Lung microvascular endothelial cell (primary cell): ENCODE measurements at places on chromosomes 3 and 15.

DNA sequence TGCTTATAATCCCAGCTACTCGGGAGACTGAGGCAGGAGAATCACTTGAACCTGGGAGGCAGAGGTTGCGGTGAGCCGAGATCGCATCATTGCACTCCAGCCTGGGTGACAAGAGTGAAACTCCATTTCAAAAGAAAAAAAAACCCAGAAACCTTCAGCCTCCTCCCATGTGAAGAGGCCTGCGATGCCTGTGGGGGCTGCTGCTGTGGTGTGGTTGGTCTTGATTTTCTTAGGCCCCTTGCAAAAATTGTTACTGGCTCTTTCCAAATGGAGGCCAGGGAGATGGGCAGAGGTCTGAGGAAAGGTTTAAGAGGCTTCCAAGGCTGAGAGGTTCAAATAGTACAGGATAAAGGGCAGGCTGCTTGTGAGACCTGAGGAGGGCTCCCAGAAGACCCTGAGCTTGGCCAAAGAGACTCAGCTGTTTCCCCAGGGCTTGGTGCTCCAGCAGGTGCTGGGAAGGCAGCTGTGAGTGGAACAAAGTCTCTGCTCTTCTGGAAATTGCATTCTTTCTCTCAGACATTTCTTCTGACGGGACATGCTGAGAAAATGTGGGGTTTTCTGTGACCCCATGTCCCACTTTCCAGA, 18.4 kb downstream of the GCSAM start:
- DNase-seq, result no peak

DNA sequence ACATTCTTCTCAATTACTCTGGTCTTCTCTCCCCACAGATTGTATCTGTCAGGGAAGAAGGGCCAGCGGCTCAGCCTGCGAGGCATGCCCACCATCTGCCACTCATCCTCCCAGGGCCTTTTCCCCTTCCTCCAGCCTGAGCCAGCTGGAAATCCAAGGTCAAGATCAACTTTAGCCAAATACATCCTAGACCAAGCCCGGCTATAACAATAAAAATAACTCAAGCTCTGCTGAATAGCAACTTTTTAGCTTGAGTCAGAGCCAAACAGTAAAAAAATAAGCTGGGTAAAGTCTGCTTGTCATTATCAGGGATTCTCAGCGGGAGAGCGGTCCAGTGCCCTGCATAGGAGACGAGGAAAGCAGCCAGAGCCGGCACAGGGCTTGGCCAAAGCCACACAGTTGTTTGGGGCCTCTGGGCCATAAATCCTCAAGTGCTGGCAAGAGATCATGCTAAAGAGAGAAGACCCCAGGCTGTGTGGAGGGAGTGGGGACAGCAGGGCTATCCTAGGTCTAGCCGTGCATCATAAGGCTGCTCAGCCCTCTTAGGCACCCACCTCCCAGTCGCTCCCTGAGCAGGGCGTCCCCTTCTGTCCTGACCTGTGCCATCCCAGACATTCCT, 76.2 kb upstream of the HERC1 start:
- DNase-seq, result peak; percentile 58

DNA sequence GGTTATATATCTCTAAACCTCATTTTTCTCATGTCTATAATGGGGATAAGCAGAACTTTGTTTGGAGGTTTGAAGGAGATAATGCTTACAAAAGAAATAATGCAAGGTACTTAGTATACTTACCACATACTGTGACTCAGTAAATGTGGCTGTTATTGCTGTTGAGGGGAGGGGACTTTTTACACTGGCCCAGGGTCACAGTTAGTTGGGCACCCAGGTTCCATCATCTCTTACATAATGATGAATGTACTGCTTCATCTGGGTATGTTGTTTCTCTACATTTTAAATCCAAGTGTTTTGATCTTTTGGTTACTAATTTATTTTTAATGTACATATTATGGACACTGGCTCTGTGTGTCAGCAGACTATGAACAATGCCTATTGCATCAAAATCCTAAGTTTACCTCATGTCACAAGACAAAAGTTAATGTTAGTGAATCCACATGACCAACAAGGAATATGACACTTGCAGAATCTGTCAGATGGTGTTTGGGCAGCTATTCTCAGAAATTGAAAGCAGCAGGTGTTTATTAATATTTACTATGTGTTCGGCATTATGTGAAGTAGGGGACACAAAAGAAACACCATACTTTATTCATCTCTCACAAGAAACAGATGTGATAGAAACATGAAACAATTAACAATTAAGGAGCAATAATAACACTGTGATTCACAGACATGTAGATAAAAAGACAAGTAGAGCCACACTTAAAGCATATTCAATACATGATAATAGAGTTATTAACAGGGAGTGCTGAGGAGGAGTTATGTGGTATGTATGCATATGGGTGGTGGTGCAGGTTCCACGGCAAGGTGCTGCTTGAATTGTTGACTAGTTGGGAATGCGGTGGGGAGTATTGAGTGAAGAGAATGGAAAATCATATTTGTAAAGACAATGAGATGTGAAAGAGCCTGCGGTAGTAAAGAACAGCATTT, 109.7 kb downstream of the GALK2 start:
- DNase-seq, result no peak

- peak; percentile 28 for DNase-seq
Measured at GRCh38 chr3:67018789-67019526, 20.9 kb downstream of the KBTBD8 start.

GRCh38 chr15:29822100-29822683, at the start of gene TJP1:
Gene TJP1 (minus strand): TSS chr15:29822468. CDS start chr15:29822028, 440 bp downstream.
- DNase-seq, result peak; percentile 83

- no peak for DNase-seq
Measured at GRCh38 chr3:50577348-50577747, 8.0 kb downstream of the HEMK1 start.

GRCh38 chr3:67653425-67654098, 850 bp downstream of the SUCLG2 start:
- no peak for DNase-seq

- DNase-seq, result no peak
Measured at GRCh38 chr15:81948751-81949150, 97.1 kb downstream of the MEX3B start.

DNA sequence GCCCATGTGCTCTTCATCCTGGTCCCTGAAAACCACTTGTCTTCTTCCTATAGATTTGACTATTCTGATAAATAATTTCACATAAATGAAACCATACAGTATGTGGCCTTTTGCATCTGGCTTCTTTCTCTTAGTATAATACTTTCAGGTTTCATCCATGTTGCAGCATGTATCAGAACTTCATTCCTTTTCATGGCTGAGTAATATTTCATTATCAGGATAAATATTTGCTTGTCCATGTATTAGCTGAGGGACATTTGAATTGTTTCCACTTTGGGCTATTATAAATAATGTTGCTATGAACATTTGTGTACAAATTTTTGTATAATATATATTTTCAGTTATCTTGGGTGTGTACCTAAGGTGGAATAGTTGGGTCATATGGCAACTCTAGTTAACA, 29.8 kb upstream of the AEN start:
- no peak for DNase-seq

DNA sequence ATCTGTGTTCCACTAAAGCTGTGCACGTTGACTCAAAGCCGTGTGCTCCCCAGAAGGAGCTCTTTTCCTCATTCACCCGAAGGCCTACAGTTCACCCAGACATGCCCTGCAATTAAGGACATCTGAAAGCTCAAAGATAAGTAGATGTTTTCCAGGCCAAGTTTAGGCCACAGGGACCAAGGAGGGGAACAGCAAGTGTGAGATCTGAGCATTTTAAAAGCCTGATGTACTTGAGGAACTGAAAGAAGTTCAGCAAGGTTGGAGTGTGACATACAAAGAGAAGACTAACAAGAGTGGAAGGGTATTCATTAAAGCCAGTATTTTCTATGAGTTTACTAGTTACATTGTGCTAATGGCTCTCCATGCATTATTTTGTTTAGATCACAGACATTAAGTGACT, 68.0 kb downstream of the CASR start:
- no peak for DNase-seq

DNA sequence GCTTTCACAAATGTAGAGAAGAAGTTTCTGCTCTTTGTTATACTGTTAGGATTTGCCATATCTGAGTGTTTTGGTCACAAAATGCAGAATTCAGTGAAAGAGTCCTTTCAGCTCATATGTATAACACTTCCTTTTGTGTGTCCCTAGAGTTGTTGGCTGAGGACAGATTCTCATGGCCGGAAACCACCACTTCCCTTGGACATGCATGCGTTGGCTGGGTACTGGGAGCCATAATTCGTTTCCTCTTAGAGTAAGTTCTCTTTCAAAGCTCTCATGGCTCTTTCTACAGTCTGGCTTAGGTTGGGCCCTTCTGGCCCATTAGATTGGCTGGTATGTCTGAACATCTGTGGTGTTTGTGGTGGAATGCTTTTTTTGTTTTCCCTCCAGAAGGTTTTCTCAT, 298.5 kb downstream of the DIPK2A start:
- no peak for DNase-seq

- DNase-seq, result no peak
Measured at GRCh38 chr15:24823473-24823872, 131.3 kb upstream of the SNRPN start.

DNA sequence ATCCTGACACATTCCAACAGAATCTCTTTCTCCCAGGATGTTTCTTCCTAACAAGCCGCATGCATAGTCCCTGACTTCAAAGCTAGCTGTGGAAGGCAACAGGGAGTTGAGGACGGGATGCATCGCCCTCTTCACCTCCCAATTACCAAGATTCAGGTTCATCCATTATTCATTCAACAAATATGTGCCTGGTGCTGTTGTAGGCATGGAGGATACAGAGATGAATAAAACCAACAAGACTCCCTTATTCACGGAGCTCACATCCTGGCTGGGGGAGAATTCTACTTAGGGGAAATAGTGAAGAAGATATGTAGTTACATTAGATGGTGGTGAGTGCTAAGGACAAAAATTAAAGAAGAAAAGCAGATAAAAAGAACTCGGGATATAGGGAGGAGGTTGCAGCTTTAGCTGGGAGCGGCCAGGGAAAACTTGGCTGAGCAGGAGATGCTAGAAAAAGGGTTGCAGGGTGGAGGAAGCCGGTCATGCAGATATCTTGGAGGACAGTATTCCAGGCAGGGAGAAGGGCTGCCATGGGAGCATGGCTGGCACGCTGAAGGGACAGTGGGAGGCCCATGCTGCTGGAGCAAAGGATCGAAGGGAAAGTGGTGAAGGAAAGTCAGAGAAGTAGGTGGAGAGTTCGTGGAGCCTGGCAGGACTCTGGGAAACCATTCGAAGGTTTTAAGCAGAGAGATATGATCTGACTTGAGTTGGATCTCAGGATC, 5.0 kb downstream of the ITGB5 start:
- DNase-seq, result no peak

GRCh38 chr3:183388213-183388895, 40.1 kb downstream of the MCF2L2 start:
- DNase-seq, result no peak

DNA sequence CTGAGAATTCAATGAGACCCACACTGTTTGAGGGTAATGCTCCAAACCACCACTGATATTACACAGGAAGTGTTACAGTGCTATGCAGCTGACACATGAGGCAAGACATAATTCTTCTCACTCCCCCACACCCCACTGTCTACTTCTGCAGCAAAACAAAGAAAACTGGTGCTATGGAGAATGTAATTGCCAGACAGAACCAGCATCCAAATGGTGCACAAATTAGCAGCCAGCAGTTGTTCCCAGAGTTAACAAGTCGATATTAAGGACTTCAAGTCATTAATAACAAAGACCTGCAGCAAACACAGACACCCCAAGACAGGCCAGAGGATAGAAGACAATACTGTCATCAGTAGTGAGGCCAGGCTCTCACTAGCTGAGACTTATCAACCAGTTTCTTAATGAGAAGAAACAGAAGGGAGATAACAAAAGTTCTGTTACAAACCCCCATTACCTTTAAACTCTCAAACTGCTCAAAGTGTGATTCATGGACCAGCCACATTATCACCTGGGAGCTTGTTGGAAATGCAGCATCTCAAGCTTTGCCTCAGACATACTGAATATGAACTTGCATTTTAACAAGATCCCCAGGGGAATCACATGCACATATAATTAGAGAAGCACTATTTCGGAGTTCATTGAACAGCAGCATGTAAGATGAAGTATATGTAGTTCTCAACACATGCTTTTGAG, 58.7 kb upstream of the FNDC3B start:
- peak; percentile 53 for DNase-seq

DNA sequence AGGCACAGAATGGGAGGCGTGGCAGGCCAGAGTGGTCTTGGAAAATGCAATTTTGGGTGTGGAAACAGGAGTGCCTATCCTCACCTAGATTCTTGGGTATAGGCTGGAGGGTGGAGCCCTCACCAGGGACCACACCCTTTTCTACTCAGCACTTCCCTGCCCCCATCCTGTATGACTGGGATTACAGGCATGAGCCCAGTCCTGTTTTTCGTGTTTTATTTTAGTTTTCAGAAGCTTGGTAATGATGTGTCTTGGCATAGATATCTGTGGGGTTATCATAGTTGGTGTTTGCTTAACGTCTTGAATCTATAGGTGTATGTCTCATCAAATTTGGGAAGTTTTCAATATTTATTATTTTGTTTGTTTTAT, 248.7 kb upstream of the CBLB start:
- DNase-seq, result no peak

DNA sequence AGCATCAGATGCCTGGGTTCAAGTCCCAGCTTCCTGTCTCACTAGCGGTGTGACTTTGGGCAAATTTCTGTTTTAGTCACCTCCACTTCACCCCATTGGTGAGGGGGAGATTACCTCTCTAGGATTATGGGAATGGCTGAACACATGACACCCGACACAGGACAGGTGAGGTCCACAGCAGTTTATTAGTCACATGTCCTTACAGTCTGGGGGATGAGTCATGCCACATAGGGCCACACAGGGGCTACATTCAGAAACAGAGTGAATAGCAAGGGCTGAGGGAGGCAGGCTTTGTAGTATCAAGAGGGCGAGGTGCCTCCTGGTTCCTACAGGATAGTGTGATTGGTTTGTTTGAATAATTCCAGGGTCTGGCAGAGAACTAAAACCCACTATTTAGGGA, 15.2 kb upstream of the ITGA11 start:
- no peak for DNase-seq

DNA sequence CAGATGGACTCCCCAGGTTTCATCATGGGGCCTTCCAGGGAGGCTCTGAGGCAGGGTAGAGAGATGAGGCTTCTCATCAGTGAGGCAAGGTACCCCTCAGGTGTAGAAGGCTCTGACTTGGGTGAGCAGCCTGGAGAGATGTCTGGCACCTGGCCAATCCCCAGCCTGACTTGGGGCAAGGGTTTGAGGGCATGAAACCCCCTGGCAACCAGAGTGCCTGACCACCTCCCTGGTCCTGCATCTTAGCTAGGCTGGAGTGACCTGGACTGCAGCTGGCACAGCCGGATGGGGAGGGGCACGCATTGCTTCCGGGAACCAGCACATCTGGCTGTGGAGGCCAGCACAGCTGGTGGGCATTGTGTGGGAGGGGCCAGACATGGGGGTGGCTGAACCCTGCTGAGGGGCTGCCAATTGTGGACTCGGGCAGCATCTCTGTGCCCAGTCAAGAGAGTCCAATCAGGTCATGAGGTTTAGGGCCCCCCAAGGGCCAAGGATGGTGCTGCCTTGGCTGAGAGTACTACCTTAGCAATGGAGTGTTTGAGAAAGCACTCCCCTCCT, 1.9 kb downstream of the ZBTB47 start:
- DNase-seq, result no peak

GRCh38 chr15:41984622-41985021, 12.3 kb upstream of the EHD4 start:
- no peak for DNase-seq
